ENCODE measurements at places on chromosomes 7 and 10.

DNA sequence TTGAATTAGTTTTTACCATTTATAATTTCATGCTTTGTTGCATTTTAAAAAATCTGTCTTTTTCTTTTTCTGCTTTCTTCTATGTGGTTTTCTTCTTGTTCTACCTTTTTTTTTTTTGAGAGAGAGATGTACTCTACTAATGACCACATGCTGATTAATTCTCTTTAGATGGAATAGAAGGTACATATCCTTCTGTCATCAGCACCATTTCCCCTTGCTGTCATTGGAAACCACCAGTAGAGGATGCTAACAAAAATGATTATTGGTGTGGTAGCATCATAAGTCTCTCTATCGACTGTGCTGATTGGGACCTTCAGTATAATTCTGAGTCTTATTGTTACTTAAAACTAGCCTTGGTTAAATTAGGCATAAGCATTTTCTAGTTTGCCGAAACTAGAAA, 3.6 kb downstream of the ZEB1 start:
- DNase-seq, result no peak

DNA sequence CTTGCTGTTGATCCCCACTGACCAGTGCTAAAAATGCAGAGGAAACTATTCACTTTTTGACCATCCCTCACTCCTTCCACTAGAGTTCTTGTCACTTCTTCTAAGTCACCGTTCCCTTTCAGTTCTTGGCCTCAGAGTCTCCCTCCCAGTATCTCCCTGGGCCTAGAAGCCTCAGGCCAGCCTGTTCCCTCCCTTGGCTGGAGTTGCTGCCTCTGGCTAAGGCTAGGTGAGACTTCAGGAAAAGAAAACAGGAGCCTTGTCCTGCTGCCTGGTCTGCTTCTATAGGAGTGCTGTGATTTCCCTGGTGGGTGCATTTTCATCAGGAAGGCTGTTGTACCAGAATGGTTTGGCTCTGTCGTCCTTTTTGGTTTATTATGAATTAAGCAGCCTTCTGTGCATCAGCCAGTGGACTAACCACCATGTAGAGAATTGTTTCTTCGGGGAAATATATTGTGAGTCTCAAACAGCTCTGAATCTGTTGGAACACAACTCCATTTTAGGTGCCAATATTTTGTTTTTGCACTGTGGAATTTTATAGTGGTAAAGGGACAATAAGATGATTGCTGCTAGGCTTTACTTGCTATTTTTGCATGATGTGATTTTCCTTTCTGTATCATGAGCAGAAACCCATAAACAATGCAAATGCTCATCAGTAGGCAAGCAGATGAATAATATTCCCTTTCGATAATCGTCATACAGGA, 233.4 kb upstream of the FZD1 start:
- DNase-seq, result peak; percentile 51

- DNase-seq, result no peak
These were observed 370 bp downstream of the TMEM60 start for GRCh38 chr7:77797734-77798393.

DNA sequence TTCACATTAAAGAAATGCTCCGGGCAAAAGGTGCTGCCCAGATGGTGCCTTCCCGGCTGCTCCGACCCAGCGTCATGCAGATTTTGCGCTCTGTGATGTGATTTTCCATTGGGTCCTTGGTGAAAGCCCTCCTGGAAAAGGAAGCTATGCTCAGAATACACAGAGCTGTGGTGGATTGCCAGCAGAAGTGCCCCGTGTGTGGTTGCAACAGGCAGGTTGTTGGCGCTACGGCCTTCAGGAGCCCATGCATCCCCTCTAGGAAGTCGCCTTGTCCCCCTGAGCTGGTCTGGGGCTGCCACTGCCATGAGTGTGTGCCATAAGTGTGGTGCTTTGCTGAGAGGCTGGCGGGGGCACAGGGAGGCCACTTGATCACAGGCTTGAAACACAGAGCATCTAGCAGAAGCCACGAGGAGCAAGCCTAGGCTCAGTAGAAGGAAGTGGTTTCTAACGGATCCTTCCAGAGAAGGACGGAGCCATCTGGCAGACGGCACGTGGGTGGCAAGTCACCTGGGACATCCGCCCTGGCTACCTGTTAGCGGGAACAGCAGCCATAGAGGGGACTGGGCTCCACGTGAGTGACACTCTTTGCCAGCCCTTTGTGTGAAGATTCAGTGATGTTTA, 210.9 kb downstream of the CUX1 start:
- DNase-seq, result no peak

DNA sequence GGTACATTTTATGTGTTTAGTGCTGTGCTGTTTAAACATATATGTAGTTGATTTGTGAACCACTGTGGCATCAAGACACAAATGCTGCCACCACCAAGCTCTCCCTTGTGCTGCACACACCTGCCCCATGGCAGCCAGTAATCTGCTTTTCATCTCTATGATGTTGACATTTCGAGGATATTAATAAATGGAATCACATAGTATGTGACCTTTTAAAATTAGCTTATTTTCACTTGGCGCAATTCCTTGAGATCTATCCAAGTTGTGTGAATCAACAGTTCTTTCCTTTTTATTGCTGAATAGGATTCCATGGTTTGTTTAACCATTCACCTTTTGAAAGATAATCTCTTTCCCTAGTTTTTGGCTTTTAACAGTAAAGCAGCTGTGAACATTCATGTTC, 73.1 kb downstream of the BMPR1A start:
- DNase-seq, result no peak

DNA sequence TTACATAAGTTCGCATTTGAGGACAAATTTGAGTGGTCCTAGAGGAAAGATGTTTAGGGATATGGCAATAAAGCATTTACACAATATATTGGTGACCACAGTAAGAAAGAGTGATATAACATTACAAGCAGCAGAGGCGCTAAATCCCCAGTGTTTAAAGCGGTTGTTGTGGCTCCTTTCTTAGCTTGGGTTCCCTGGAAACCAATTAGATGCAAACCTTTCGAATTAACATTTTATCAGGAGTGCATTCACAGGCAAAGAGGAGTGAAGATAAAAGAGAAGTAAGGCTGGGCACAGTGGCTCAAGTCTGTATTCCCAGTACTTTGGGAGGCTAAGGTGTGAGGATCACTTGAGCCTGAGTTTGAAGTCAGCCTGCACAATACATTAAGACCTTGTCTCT, 331.1 kb downstream of the BICC1 start:
- DNase-seq, result peak; percentile 81

GRCh38 chr7:155728116-155728515, 83.7 kb downstream of the RBM33 start:
- no peak for DNase-seq

GRCh38 chr7:150787321-150788281, 12.6 kb downstream of the TMEM176B start:
- no peak for DNase-seq

DNA sequence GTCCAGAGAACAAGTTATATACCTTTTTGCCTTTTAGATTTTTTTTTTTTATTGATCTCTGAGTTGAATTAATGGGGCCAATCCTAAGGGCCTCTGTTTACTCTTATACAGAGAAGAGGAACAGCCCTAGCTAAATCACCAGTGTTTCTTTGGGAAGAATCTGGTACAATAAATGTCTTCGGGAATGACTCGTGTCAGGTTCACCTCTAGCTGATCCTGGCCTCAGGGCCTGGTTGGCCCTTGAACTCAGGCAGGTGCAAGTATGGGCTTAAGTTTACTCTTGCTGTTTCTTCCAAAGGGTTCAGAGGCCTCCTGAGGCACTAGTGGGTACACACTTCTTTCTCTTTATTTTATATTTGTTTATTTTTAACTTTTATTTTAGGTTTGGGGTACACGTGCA, 71.0 kb downstream of the LRMDA start:
- no peak for DNase-seq

- peak; percentile 85 for DNase-seq
These were observed 8.3 kb downstream of the ADD3 start for GRCh38 chr10:110016039-110016438.

DNA sequence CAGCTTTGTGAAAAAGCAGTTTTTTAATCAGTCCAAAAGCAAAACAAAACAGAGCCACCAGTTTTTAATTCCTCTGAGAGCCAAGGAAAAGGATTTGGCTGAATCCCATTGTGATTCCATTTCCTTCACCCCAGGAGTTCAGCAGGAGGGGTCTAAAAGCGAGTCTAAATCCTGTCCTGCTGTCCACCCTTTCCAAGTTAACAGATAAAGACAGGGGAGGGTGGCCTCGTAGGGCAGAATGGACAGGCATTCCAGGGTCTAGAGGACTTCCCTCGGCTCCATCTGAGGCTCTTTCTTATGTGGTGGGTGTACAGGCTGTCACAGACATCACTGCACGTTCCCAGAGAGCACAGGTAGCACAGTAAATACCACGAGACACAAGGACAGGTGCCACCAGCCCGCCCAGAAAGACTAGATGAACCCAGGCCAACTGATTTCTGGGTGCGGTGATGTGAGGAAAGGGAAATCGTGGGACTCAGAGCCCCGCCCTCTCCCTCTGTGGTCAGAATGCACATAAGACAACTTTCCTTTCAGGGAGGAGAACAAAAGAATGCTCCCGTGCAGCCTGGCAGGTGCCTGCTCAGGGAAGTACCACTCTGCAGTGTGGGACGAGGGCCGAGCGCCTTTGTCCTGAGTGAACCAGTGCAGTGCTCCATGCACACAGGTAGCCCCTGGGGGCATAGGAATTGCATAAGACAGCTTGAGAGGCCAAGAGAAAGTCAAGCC, 119.7 kb downstream of the ABLIM1 start:
- DNase-seq, result no peak

- DNase-seq, result no peak
These were observed 15.4 kb downstream of the SLC25A28 start for GRCh38 chr10:99604862-99605261.

DNA sequence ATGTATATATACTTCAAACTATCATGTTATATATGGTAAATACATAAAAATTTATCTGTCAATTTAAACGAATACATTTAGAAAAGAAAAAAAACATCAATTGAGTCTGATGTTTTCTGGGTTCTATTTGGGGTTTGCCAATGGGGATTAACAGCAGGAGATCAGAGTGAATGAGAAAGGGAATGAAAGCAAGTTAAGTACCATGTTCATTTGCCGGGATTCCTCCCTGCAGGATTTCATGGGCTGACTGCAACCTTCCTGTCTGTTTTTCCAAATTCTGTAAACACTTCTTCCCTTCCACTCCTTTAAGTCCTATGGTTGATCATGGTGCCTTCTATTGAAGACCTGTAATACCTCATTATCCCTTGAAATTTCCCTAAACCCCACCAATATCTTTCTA, 33.9 kb upstream of the SEMA3A start:
- peak; percentile 54 for DNase-seq

GRCh38 chr7:25478925-25479324, 250.6 kb upstream of the NPVF start:
- no peak for DNase-seq

DNA sequence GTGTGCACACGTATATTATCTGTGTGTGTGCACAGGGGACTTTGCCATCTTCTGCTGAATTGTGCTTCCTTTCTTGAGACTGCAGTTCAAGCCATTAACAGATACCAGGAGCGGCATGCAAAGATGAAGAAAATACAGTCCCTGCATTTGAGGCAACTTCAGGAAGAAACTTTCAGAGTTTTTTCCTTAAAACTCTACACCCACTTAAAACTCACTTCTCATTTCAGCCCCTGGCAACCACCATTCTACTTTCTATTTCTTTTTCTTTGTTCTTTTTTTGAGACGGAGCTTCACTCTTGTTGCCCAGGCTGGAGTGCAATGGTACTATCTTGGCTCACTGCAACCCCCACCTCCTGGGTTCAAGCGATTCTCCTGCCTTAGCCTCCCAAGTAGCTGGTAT, 448.9 kb upstream of the ZMIZ1 start:
- no peak for DNase-seq

DNA sequence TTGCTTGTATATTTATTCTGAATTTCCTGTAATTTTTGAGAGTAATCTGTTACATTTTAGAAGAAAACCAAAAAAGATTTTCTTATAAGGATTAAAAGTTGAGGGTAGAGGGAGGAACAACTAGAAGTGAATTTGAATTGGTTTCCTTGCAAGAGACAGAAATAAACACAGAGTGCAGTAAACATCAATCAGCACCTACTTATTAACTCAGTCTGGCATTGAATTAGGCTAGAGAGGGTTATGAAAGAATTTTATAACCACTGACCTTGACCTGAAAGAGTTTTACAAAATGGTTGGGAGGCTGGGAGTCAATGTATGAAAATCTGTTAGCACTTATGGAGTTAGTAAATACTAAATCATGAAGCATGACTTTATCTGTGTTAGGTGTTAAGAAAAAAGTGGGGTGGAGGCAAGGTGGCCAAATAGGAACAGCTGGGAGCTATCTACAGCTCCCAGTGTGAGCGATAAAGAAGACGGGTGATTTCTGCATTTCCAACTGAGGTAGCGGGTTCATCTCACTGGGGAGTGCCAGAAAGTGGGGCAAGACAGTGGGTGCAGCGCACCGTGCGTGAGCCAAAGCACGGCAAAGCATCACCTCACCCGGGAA, 106.5 kb downstream of the PDE1C start:
- DNase-seq, result no peak

DNA sequence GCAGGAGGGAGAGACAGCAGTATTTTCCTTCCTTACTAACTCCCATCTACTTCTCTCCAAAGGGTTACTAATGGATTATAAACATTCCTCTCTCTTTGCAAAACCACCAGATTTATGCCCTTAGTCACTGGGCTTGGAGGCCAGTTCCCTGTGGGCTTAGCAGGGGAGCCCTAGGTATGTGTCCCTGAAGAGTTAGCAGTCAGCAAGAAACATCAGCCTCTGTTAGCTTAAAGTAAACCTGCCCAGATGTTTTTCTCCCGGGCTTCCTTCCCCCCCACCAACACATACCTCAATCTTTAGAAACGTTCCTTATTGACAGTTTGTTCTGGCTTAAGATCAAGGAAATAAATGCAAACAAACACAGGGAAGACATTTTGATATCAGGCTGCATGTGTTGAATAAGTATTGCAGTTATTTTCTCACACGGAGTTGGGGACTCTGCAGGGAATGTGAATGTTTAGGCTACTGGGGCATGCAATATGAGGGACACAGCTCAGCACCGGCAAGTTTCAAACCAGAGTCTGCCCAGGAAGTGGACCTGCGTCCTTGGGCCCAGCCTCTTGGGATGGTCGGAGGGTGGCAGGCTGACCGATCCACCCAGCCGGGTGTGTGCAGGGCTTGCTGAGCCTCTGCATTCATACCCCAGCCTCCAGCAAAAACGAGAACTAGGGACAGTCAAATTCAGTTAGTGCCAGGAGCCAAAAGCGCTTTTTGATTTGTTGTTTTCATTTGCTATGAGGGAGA, 252.0 kb upstream of the GRB10 start:
- peak; percentile 37 for DNase-seq

DNA sequence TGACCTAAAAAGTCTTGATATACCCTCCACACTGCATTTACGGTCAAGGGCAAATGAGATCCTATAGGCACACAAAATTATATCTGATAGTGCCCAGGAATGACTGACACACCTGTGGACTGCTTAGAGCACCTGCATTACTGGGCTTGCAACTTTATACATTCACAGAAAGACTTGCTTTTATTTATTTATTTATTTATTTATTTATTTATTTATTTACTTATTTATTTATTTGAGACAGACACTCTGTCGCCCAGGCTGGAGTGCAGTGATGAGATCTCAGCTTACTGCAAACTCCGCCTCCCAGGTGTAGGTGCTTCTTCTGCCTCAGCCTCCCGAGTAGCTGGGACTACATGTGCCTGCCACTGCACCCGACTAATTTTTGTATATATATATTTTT, 6.5 kb upstream of the IFT22 start:
- no peak for DNase-seq

- no peak for DNase-seq
These were observed 93.1 kb upstream of the IKZF1 start for GRCh38 chr7:50211130-50212015.

All from mesendoderm (in vitro differentiated cells).